ENCODE measurements at places on chromosomes 5 and 9.

- DNase-seq, result no peak
Measured at GRCh38 chr5:71573591-71573990, 13.5 kb upstream of the MCCC2 start.

DNA sequence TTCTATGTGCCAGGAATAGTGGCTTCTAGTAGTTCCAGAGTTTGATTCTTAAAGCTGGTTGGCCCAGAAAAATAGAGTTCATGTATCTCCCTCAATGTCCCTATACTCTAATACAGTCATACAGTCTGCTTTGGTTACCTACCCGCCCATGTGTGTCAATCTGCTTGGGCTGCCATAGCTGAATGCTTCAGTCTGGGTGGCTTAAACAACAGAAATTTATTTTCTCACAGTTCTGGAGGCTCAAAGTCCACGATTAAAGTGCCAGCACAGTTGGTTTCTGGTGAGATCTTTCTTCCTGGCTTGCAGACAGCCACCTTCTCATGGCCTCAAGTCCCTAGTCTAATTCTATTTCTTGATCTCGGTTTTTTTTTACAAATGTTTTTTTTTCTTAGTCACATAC, 1739.0 kb downstream of the MAT2B start:
- DNase-seq, result no peak

- DNase-seq, result no peak
Measured at GRCh38 chr9:137353223-137354152, 51.4 kb upstream of the NRARP start.

DNA sequence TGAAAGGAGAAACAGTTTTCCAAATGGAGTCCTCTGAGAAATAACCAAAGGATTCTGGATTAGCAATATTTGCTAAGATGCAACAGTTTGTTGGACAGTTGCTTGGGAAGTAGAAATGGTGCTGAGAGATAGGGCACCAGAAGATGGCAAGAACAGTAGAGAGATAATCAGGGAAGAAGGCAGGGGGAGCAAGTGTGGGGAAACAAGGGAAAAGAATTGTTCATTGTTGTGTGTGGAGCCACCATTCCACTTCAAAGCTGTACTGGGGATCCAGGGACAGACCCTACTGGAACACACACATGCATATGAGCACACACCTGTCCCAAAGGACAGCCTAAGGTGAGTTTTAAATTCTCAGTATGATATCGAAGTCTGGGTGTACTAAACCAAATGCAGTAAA, 152.5 kb downstream of the ZNF608 start:
- no peak for DNase-seq

- no peak for DNase-seq
Measured at GRCh38 chr5:132181011-132181629, 46.5 kb downstream of the P4HA2 start.

GRCh38 chr5:83723031-83723430, 2.4 kb upstream of the HAPLN1 start:
- no peak for DNase-seq
